ENCODE measurements at places on chromosomes 11 and 22.
A peak's percentile ranks its signal among the peaks of the same experiment; 100 is the strongest.

GRCh38 chr22:35894937-35895708 lies 133.5 kb downstream of the RBFOX2 start:
- DNase-seq = no peak

- DNase-seq = no peak
Measured at GRCh38 chr11:61912530-61912898, 4.9 kb downstream of the RAB3IL1 start.

- DNase-seq = no peak
Measured at GRCh38 chr11:44964526-44965209, 14.0 kb upstream of the TP53I11 start.

DNA sequence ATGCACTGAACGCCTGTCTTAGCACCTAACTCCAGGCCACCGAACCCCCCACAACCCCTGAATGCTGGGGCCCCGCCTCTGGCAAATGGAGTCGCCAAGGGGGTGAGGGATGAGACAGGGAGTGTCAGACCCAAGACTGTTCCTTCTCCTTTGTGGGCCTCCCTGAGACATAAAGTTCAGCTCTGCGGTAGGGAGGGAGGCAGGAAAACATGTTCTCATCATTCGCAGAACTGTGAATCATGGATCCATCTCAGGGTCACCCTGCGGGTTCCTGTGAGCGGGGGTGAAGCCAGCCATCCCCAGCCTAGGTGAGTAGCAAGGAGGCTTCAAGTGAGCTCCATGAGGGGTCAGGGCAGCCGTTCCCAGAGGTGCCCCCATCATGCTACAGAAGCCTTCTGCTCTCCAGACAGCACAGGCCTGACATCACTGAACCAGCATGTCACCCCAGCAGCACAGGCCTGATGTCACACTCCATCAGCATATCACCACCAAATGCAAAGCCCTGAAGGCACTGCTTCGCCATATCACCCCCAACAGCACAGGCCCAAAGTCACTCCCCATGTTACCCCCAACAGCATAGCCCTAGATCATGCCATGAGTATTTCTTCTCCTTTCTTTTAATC lies 27.2 kb downstream of the TMPRSS6 start:
- DNase-seq = no peak

DNA sequence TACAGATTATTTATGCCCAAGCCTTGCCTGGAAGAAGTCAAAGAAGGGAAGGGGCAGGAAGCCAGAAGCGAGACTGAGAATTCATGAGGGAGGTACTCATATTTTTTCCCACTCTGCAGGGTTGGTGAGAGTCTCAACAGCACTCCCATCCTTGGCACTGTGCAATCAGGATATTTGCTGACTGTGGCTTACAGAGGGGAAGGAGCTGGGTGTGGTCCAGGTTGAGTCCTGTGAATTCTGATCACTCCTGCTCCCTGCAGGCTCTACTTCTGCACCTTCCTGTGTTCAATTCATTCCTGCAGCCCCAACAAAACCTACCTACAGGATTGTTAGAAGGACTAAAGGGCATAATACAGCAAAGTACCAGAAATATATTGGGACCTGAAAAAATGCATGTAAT lies 530.5 kb downstream of the INSC start:
- DNase-seq = no peak

DNA sequence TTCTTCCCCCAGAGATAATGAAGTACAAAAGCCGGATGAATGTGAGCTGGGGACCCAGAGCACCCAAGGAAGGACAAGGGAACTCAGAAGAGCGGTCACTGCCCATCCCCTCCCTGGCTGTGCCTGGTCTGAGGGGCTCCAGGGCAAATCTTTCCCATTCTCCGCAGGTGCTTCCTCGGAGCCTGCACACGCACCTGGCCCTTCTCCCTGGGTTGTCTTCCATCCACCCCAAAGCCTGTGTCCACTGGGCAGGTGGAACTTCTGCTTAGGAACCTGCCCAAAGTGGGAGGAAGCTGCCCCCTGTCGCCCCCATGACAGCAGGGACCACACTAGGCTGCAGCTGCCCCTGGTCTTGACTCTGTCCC lies 121.0 kb upstream of the FGF3 start:
- DNase-seq = no peak

DNA sequence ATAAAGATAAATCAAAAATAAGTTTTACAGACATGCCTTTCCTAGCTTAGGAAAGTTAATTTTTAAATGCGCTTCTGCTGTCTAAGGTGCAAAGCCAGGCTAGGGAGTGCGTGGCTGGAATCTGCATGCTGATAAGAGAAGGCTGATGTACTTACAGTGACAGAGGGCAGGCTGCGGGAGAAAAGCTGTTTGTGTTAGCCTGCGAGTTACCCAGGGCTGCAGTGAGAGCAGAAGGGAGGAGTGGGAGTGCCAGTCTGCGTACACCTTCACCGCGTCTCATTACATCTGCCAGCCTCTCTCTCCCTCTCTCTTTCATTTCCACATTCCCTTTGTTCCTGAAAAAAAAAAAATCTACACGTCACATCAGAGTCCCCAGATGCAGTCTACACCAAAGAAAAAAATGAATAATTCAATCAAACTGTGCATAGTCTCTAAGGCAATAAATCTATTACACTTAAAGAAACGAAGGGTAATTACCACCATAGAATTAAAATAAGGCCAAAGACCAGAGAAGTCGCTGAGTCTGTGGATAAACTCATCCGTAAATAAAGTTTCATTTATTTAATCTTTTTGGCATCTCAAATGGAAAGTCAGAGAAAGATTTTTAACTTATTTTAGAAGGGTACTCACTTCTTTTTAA lies 126.4 kb upstream of the C11orf58 start:
- peak; percentile 75 for DNase-seq

- DNase-seq = no peak
Measured at GRCh38 chr11:45208135-45208534, 61.7 kb downstream of the PRDM11 start.

DNA sequence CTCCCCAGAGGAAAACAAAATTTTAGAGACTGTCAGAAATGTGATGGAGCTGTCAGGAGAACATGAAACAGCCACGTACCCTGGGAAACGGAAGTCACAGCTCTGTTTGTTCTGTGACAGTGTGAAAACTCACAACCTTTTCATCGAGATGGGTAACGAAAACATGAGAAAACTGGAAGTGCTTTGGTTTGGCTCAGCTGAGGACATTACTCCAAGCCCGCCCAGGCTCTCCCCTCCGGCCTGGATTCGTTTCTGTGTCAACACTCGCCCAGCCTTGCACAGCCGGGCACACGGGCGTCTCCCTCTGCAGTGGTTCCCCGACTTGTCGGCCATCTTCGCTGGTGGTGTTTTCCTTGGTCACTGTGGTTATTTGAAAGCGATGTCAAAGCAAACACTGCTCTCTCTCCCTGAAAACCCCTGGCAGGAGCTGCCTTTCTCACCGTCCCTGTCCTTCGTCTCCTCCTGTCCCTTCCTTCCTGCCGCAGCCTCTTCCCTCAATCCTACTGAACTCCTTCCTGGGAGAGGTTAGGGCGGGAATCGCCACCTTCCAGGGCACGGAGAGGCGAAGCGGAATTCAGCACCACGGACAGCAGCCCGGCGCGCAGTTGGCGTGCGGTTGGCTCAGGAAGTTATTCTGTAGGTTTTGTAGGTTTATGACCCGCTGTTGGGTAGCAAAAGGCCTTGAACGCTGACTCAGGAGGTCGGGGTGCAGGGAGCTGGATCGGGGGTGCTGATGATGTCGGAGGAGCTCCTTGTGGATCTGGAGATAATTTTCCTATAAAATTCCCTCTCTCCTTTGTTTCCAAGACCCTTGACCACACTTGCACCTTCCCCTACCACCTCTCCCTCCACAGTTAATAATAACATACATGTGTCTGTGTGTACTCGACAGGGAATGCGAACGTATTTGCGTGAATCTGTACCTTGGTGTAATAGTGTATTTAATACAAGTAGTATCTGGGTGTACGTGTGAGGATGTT lies 13.1 kb upstream of the RPS19BP1 start:
- peak; percentile 88 for DNase-seq

DNA sequence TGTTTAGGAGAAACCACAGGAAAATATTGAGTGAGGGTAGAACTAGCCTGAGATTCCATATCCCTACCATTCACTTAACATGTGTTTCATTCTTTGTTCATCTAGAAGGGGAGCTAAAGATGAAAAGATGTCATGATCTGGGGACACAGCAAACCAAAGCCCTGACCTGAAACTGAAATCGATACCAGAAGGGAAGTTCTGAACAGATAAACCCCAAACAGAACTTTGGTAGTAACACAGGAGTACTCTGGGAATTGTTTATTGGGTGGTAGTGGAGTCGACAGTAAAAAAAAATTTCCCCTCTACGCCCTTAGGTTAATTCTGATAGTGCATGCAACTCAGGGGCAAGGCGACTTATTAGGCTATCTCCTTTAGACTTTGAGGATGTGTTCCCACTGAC lies 27.2 kb downstream of the OR2AT4 start:
- no peak for DNase-seq

GRCh38 chr11:134371436-134372185 lies 39.8 kb downstream of the GLB1L2 start:
- DNase-seq = no peak

DNA sequence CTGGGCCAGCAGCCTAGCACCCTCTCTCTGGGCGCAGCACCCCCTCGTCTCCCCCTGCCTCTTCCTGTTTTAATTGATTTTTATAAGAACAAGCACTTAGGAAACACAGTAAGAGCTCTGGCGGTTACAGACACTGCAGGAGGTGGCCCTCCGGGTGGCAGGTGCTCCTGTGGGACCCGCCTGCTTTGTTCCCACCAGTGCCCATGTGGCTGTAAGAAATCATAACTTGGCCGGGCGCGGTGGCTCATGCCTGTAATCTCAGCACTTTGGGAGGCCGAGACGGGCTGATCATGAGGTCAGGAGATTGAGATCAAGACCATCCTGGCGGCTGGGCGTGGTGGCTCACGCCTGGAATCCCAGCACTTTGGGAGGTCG lies 18.4 kb downstream of the TSPAN4 start:
- DNase-seq = no peak

DNA sequence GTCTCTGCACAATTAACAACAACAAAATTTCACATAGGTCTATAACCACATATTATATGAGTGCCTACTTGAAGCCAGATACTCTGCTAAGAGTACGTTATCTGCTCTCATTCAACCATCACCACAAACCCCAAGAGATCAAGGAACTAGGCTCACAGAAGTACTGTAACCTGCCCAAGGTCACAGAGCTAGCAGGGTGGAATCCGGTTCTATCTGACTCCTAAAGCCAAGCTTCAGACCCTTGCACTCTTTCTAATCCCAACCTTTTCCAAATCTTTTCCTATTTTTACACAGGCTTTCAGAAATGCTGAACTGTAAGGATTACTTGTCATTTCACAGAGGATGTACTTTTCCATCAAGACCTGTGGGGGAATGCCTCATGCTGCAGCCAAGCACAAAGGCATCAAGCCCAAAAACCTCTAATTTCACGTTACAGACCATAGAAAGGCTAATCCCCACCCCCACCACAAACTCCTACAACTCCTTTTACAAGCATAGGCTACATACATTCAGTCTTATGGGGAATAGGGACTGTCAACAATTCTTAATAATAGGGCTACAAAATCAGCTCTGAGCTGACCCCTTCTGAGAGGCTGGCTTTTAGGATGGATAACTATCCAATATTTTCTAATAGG lies 927 bp downstream of the PRCP start:
- no peak for DNase-seq

DNA sequence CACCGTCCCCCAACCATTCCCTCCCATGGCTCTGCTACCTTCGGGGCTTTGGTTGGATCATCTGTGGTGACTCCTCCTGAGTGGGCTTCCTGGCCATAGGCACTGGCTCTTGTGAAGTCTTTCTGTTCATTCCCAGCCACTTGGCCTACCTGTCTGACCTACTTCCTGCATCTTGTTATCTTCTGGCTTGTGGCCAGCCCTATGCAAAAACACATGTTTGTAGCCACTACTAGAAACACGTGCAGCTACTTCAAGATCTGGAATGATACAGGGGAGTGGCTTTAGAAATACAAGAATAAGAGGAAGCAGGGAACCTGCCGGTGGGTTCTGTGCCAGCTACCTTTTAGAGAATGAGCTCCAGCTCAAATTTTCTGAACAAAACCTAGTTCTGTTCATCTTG lies 20.9 kb downstream of the RCOR2 start:
- DNase-seq = no peak

DNA sequence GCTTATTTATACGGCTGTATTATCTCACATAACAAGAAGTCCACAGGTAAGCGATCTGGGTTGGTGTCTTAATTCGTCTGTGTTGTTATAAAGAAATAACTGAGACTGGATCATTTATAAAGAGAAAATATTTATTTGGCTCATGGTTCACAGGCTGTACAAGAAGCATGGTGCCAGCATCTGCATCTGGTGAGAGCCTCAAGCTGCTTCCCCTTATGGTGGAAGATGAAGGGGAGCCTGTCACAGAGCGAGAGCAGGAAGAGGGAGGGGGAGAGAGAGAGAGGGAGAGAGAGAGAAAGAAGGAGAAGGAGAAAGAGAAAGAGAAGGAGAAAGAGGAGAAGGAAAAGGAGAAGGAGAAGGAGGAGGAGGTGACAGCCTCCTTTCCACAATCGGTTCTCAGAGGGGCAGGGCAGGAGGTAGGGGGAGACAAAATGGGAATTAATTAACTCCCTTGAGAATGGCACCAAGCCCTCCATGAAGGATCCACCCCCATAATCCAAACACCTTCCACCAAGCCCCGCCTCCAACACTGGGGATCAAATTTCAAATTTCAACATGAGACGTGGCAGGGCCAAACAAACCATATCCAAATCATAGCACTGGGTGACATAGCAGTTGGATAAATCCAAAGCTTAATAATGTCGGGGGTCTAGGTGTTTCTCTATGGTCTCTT lies 15.0 kb upstream of the TRIM44 start:
- DNase-seq = no peak

- DNase-seq = no peak
Measured at GRCh38 chr22:24153353-24153752, 27.9 kb upstream of the SUSD2 start.

- no peak for DNase-seq
Measured at GRCh38 chr22:17350292-17350691, 19.0 kb upstream of the CECR2 start.

GRCh38 chr22:47814474-47814873 lies 1052.0 kb downstream of the TBC1D22A start:
- DNase-seq = no peak

DNA sequence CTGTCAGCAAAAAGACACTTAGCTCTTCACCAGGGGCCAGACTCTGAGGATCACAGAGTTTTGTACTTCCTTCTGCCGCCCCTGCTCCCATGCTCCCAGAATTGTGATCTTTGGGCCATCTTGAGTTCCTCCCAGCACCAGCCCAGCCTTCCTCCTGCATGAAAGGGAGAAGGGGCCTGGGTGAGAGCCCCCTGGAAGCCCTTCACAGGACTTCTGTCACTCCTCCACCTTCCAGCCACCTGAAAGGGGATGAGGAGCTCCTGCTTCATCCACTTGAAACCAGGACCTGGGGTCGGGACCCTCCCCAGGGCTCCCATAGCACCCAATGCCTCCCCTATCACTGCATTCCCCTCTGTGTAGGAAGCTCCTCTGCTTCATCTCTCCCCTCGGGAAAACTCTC lies 174.2 kb downstream of the BUD13 start:
- DNase-seq = no peak

- DNase-seq = no peak
Measured at GRCh38 chr11:47510209-47510608, 42.7 kb downstream of the CELF1 start.

- DNase-seq = peak; percentile 98
Measured at GRCh38 chr11:6926208-6927029, at the start of gene ZNF215. Gene ZNF215 (plus strand): TSS chr11:6926426. CDS start chr11:6932273, 5,847 bp downstream.
